ENCODE measurements at places on chromosomes 13 and 19.
A peak's percentile ranks its signal among the peaks of the same experiment; 100 is the strongest.

DNA sequence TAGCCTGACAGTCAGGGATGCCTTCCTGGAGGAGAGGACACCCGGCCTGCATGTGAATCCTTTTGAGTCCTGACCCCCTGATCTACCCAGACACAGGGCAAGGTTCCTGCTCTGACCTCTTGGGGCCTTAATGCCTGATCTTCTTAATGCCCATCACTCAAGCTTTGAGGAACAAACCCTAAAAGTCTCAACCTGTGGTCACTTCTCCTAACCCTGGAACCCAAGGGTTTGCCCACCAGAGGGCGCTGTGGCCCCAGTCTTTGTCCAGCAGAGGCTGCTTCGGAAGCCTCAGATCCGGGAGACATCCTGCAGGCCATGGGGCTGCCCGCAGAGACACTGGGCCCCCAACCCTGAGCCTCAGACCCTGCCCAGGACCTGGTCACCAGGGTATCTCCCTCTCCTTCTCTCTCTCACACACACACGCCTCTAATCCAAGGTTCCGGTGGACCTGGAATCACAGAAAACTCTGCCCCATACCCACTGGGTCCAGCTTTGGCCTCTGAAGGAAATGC, 9.8 kb upstream of the DPF1 start:
- no peak for DNase-seq

GRCh38 chr13:74920361-74920760, 561.6 kb downstream of the TBC1D4 start:
- no peak for DNase-seq

DNA sequence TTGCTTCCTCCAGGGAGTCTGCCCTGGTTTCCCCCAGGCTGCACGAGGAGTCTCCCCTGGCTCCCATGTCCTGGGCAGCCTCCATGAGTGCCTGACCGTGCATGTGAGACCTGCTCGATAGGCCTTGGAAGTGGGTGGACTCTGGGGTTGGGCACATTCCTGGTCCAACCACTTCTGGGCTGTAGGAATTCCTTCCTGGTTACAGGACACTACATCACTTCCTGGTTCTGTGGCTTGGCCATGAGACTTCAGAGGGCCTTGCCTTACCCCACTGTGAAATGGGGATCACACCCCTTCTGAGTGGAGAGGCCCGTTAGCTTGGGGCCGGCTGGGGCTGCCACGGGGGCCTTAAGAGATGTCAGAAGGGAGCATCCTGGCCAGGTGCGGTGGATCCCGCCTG, 4.0 kb upstream of the ZNF628 start:
- no peak for DNase-seq

- DNase-seq = no peak
These were observed 255.5 kb downstream of the KCTD12 start for GRCh38 chr13:76630629-76631230.

DNA sequence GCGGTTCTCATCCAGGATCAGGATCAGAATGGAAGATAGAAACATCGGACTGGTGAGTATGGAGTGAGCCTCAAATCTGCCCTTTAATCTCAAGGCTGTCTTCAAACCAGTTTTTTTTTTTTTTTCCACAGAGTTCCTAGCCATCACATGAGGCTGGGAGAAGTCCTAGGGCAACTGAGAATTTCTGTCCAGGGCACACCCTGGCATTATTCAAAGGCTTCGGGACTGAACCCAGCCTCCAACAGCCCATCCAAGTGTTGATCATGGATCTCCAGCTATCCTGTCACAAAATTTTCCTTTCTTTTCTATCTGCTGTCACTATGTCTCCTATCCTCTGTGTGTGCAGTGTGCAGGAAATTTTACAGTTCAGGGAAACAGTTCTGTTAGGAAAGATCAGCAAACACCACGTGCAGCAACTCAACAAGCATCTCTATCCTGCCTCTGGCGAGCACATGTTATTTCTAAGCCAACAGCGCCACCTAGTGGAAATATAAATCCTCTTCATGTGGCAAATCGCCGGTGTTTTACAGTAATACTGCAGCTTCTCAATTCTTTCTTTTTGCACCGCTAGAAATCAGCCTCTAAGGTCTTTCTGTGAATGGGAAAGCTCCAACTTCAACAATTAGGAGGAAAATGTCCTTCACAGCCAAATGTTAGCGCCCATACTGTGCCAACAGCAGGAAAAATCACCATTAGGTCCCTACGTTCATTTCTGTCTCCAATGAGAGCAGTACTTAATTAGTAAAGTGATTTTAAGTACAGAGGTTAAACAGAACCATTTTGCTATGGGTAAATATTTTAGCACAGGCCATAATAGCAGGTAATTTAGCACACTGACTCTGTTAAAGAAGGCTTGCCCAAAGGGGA, 21.4 kb upstream of the ZNF181 start:
- peak; percentile 66 for DNase-seq

DNA sequence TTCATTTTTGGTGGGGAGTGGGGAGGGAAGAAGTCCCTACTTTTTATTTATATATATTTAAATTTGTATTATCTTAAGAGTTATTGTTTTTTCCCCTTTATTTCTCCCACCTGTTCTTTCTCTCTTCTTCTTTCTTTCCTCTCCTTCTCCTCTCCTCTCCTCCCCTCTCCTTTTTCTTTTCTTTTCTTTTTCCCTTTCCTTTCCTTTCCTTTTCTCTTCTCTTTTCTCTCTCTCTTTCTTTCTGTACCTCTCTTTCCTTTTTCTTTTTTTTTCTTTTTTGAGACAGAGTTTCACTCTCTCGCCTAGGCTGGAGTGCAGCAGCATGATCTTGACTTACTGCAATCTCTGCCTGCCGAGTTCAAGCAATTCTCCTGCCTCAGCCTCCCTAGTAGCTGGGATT, 1.9 kb downstream of the BCKDHA start:
- DNase-seq = no peak

DNA sequence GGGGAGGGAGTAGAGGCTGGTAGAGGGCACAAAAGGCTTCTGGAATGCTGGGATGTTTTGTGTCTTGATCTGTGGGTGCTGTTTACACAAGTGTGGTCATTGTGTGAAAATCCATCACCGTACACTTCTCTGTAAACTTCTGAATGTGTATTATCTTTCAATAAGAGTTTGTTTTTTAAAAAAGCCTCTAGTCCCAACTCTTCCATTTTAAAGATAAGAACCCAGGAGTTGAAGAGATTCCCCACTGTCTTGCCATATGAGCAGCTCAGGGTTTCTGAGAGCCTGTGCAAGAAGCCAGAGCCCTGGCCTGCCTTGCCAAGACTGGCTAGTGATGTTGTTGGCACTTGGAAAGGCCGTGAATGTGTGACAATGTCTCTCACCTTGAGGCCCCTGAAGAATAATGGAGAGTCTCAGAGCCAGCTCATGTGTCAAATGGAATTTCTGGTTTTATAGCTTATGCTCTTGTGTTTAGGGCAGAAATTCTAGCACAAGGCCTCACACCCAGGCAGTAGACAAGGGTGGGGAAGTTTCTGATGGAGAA, 57.5 kb upstream of the NPAS1 start:
- DNase-seq = no peak

DNA sequence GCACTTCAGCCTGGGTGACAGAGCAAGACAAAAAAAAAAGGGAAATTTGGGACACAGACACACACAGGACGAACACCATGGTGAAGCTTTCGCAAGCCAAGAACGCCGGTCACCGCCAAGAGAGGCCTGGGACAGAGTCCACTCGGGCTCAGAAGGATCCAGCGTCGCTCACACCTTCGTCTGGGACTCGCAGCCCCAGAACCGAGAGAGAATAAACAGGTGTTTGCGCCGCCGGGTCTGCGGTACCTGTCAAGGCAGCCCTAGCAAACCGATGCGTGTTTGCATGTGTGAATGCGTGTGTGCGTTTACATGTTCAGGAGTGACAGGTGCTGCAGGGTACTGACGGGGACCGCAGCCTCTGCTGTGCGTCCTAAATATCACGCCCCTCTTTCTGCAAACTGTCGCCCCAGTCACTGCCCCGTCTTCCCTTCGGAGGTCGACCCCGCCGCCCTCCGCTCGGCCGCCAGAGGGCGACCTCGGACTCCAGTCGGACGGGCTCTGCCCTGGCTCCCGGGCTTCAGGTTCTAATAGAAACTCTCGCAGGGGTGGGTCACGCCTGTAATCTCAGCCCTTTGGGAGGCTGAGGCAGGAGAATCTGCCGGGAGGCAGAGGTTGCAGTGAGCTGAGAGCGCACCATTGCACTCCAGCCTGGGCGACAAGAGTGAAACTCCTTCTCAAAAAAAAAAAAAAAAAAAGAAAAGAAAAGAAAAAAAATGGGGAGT, 11.8 kb upstream of the CSNK1G2 start:
- no peak for DNase-seq

DNA sequence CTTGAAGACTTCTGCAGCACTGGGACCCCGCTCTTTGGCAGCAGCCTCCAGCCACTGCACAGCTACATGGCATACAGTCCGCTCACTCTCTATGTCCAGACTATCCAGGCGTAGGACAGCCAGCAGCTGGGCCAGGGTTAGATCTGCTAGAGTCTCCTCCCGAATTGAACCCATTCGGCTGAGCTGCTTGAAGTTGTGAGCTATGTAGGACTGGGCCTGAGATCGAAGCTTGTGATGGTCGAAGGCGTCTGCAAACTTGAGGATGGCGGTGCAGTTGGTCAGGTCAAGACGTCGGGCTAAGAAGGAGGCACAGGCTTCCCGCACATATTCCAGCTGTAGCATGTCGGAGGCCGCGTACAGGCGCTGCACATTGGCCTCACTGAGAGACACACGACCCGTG, 900 bp downstream of the KBTBD7 start:
- no peak for DNase-seq

DNA sequence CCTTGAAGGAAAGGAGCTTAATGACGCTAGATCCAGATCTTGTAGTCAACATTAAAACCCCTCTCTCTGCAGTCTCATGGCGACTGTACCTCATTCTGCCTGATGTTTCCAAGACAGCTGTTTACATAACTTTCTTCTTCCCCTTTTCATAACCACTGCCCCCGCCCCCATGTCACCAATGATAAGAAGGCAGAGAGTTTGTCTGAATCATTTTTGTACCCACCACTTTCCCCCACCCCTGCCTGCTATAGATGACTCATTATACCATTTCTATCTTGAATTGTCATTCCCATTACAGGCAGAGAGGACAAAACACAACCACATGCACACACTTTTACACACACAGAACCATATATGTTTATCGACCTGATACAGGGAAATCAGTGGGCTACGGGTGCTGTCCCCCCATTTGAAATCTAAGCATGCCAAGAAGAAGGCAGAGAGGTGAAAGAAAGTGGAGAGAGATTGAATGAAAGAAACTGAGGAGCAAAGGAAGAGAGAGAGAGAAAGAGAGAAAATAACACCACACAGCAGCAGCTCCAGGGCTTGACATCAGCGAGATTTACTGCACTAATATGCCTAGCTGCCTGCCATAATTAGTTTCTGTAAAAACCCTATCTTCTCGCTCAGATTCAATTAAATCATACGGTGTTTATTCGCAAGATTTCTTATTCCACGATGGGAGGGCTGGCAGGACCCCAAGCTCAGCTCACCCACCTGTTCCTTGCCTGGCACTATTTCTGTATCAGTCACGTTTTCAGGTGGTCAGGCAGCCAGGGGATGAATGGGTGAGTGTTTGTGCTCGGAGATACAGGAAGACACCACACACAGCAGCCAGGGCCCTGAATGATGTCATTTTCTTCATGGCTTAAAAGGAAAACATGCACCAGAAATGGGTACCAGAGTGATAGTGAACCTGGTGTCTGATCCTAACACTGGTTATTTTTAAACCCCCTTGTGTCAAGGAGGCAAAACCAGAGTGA, 114.3 kb upstream of the SERP2 start:
- no peak for DNase-seq

DNA sequence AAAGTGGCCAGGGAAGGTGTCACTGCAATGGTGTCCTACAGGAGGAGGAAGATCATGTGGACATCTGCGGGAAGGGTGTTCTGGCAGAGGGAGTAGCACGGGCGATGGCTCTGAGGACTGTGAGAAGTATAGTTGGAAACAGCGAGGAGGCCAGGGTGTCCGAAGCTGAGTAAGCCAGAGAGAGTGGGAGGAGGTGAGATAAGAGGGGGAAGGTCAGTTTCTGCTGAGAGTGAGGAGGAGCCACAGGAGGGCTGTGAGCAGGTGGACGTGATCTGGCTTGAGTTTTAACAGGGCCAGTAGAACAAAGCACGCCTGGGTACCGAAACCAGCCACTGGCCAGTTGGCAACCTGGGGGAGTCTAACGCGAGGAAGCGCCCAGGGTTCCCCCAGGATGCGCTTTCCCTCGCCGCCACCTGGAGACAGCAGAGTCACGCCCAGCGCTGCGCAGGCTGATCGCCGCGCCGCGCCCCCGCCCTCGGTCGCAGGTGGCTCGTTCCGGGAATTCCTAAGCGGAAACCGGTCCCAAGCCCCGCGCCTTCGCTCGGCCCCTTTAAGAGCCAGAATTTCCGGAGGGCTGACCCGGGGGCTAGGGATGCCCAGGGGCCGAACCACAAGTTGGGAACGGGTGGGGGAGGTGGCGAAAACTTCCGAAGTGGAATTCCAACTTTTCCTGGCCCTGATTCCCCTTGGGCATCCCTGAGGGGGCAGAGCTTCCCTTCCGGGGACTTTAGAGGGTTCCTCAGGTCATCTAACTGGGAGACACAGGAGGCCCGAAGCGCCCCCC, 1.1 kb upstream of the LSR start:
- peak; percentile 91 for DNase-seq

- no peak for DNase-seq
These were observed 440.5 kb downstream of the ITGBL1 start for GRCh38 chr13:101893021-101893420.

- no peak for DNase-seq
These were observed 65.9 kb upstream of the KLF12 start for GRCh38 chr13:74200081-74200480.

DNA sequence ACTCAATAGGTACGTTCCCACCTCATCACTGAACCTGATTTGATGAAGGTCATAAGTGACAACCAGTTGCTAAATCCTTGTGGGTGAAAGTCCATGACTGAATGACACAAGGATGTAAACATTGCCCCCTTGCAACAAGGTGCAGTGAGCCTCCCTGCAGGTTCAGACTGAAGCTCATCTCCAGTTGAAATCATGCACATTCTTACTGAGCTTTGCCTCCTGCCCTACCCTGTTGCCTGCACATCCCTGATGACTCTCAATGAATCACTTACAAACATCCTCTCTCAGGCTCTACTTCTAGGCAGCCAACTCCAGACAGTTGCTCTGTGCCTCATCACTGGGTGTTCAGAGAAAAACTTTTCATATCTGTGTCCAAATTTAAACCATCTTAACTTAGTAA, 42.5 kb upstream of the ARGLU1 start:
- DNase-seq = no peak

DNA sequence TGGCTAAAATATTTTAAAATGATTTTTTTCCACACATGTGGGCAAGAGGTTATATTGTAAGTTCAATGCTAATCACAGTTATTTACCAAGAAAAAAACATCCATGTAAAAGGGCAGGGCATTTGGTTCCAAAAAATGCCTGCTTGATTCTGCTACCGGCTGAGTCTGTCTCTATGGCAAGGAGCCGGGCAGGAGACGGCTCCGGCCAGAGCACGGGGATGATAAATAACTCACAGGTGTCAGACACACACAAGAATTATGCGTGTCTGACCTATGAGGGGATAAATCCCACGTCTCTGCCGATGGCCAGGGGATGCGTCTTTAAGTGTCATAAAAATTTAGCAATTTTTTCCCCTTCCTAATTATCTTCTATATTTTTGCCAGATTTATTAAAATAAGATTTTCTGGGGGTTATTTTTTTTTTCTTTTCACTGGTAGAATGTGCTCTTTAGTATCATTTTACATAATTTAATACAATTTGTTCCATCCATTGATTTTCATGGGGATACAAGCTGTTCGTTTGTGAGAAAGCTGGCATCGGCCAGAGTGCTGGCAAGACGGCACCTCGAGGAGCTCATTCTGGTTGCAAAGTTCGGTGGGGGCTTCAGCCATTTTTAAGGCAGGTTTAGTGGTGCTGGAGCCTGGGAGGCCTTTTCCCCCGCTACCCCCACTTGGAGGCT, 253.9 kb downstream of the ZNF536 start:
- DNase-seq = no peak

Data from left kidney (tissue), 8 donors.